ENCODE measurements at places on chromosomes 7 and 10.

DNA sequence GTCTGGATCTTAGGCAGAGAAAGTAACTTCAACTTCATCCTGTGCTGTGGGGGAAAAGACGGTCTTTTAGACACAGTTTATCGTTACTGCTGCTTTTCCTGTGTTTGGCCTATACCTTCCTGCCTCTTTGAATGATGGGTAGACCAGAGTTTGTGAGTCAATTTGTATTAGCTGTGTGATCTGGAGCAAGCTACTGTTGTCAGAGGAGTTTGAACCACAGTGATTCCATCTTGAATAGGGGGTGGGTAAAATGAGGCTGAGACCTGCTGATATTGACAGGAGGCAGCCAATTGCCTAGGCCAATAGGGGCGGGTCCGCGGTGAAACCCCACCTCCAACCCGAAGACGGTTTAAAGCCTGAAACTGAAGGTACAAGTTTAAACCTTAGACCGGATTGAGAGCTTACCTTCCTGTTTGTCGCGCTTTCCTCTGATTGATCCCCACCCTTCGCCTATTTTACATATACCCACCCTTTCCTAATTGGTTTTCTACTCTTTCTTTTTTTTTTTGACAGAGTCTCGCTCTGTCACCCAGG lies 35.8 kb upstream of the EIF4H start:
- DNase-seq: no peak

DNA sequence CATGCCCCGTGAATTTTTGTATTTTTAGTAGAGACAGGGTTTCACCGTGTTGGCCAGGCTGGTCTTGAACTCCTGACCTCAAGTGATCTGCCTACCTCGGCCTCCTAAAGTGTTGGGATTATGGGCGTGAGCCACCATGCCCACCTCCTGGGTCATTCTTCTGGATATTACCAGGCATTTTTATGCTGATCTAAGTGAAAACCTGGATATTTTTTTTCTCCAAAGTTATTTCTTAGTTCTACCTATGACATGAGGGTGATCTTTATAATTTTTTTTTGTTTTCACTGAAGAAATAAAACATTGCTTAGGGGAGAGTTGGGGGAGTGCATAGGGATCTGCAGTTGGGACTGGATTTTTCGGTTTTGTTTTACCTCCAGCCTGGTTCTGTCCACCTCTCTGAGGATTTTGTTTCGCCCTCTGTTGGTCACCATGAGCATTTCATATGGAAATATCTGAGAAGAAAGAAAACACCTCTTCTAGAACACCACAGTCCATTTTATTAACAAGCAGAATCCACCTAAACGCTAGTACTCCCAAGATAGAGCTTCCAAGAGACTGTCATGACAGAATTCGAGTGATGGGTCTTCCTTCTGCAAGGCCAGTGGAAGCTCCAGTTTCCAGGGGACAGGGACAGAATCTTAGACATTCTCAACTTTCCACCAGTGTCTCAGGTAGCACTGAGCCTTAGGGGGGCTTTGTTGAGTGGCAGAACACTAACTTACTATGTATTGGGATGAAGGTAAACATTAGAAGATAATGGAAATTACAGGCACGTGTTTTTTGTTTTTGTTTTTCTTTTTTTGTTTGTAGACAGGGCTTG lies 33.4 kb upstream of the AFAP1L2 start:
- no peak for DNase-seq

DNA sequence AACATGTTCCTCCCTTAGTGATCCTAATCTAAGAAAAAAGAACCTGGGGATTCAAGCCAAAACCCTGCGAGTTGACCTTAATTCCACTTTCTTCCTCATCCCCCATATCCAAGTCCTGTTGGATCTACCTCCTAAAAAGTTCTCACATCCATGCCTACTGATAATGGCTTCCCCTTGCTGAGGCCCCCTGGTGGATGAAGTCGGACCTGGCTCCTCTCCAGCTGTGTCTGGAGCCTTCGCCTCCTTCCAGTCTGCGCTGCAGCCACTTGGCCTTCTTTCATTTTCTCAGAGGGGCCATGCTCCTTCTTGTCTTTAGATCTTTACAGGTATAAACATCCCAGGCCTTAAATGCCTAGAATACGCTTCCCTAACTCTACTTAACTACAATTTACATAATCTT lies 8.1 kb downstream of the PDE1C start:
- DNase-seq: peak; percentile 1

DNA sequence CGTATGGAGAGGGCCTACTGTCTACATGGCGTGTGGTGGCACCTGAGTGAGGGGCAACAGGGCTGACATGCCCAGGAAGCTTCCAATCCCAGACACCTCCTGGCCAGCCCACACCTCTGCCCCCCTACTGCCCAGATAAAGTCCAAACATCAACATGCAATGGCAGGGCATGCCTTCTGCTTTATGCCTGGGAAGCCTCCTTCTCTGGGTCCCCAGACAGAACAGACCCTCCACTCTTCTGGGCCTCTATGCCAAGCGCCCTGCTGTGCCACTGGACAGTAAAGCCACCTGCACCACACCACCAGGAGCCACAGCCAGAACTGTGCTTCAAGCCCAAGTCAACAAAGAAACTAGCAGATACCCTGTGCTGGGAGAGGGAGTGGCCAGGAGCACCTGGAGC lies 12.5 kb downstream of the TMEM72 start:
- DNase-seq: no peak

- DNase-seq: no peak
Measured at GRCh38 chr7:92595281-92595680, 5.1 kb upstream of the FAM133B start.

DNA sequence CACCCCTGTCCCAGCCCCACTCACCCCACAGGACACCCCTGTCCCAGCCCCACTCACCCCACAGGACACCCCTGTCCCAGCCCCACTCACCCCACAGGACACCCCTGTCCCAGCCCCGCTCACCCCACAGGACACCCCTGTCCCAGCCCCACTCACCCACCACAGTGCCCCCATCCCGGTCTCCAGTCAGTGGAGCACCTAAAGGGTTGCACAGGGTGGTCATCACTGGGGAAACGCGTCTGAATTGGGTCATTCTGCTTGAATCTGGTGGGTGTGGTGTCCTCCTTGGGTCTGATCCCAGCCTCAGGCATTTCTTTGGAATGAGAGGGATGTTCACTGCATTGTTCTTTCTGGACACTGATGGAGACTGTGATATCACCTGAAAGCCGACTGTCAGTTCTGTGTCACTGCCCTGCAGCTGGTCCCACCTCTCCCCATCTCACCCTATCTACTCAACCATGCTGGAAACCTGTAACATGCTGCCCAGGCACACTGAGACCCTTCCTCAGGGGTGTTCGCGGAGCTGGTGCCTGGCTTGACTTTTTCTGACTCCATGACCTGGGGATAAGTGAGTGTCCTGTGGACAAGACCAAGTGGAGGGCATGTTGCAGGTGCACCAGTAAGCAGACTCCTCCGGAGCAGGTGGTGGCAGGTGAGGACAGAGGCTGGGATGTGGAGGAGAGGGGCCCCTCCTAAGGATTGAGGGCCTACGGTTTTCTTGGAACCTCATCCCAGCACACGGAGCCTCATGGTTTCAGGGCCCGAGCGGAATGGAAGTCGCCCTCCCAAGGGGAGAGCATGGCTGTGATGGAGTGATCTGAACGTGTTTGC lies 262.5 kb upstream of the PPP2R2D start:
- DNase-seq: no peak

DNA sequence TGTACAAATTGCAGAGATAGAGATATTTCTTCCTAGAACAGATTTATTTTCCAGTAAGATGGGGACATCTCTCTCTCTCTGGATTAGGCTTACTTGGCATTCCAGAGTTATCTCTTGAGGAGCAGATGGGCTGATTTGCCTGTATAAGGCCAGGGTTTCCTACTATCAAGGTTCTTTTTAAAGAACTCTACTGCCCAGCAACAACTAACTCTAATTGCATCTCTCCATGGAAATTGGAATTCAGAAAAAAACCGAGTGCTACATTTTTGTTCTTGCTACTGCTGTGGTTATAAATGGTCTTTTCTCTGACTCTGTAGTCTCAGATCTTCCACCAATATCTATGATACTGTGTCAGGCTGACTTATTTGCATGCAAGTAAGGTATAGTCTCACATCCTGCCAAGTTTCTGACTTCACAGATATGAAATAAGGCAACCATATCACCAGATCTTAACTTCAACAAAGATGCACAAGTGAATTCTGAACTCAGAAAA lies 161.1 kb downstream of the CRPPA start:
- DNase-seq: no peak

- DNase-seq: no peak
Measured at GRCh38 chr10:32379318-32379949, 32.5 kb upstream of the EPC1 start.

DNA sequence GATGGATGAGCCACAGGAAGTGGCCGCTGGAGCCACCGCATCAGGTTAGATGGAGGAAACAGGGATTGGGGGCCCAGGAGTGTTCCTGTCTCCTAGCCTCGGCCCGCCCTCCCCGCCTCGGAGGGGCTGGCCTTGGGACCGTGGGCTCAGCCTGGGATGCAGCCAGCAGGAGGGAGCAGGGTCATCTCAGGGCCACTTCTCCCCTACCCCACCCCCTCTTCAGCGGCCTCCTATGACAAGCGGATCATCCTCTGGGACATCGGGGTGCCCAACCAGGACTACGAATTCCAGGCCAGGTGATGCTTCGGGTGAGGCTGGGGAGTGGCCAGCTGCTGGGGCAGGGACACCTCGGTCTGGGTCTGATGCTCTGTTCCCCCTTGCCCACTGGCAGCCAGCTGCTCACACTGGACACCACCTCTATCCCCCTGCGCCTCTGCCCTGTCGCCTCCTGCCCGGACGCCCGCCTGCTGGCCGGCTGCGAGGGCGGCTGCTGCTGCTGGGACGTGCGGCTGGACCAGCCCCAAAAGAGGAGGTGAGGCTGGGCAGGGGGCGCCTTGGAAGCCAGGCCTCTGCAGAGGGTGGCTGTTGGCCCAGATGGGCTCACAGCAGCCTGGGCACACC lies 4.7 kb downstream of the LRWD1 start:
- DNase-seq: no peak

DNA sequence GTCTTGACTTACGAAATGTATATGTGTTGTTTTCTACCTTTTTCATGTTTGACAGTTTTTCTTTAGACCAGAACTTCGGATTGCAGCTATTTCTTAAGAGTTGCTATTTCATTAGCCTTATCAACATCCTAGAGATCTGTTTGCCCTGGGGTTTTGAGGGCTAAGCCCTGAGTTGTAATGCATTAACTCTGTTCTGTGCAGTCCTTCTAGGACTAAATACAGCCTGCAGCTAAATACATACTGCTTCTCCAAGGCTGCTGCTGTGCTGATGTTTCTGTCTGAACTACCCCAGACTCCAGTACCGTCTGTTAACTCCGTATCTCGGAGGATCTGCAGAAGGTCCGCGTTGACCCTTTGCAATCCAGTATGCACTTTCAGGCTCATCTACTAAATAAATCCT lies 26.5 kb downstream of the KIAA1217 start:
- no peak for DNase-seq

- DNase-seq: no peak
Measured at GRCh38 chr10:36721871-36722270, 403.5 kb upstream of the ANKRD30A start.

- no peak for DNase-seq
Measured at GRCh38 chr7:28152594-28152993, 28.0 kb downstream of the JAZF1 start.

DNA sequence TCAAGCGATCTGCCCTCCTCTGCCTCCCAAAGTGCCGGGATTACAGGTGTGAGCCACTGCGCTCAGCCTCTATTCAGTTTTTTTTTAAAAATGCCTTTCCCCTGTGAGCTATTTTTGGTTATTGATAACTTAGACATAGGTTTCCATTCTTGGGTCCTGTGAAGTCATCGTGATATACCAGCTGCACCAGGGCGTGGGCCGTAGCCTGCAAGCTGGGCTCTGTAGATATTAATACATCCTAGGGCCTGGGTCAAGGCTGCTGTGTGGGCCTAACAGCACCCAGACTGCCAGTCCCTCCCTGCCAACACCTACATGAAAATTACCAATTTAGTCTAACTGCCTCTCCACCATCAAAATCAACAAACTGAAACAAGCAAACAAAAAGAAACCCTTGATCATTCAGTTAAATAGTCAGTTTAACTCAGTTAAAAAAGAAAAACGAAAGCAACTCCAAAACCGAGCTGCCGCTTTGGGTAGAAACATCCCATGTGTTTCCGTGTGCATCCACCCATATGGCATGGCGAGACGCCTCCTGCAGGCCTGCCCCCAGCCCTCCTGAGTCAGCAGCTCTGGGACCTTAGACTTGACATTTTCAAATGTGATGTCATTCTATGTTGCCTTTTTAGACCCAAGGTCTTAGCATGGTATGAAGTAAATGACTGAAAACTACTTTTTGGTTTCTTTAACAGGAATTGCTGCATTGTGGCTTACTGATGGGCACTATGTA lies 330.2 kb downstream of the GLRX3 start:
- DNase-seq: no peak

DNA sequence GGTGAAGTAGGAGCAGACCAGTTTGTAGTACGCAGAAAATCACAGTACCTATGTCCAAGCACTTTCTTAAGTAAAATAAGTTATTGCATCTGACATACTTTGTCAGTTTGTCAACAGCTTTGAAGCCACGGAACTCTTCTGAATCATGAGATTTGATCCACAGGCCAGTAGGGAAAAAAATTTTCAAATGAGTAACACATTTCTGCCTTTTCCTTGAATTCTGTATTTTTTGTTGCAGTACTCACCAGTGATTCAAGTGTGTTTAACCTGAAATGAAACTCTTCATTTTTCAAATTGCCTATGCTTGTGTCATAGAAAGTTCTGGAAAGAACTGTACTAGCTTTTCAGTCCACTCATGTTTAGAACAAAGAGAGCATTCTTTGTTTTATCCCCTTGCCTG lies 337.7 kb downstream of the GATA3 start:
- DNase-seq: no peak

DNA sequence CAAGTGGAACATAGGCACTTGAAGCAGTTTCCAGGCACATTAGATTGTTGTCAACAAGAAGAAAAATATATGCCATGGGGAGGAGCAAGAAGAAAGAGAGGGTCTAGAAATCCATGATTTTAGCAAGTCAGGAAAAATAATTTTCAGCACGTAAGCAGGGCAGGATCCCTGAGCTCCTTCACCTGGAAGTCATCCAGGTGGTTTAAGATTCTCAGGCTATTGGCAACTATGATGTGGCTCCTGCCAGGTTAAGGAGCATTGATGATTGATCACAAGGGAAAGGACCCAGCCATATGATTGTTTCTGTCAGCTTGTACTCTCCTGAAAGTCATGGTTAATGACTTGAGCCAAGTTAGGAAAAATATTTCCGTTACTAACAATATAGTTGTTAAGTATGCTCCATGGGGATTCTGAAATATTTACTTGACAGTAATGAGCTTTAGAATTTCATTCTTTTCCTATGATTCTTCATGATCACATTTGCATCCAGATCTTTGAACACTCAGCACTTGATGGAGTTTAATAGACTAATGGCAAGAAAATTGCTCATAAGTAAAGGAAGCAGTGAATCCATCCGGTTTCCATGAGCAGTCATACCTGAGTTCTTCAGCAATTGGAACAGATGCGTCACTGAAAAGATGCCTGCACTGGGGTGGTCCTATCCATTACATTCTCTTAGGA lies 209.1 kb downstream of the BICC1 start:
- no peak for DNase-seq

DNA sequence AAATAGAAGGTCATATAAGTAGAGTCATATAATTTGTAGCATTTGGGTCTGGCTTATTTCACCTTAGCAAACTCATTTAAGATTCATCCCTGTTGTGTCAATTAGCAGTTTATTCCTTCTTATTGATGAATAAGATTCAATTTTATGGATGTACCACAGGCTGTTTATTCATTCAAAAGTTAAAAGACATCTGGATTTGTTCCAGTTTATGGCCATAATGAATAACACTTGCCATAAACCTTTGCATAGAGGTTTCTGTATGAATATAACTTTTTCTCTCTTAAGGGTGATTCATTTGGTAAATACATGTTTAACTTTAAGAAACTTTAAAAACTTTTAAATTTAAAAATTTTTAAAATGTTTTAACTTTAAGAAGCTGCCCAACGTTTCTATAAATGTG lies 66.4 kb downstream of the CPED1 start:
- DNase-seq: no peak

Measured in stimulated activated CD4-positive, alpha-beta T cell treated with anti-CD3 and anti-CD28 coated beads, Interleukin-12 subunit alpha, Interleukin-12 subunit beta, amount 100 ng/mL, for 48 hours (primary cell).